Stimulated activated effector memory CD8-positive, alpha-beta T cell treated with anti-CD3 and anti-CD28 coated beads, Interleukin-12 subunit alpha, Interleukin-12 subunit beta, amount 100 ng/mL, for 72 hours (primary cell): ENCODE measurements at places on chromosomes 12 and 14.

DNA sequence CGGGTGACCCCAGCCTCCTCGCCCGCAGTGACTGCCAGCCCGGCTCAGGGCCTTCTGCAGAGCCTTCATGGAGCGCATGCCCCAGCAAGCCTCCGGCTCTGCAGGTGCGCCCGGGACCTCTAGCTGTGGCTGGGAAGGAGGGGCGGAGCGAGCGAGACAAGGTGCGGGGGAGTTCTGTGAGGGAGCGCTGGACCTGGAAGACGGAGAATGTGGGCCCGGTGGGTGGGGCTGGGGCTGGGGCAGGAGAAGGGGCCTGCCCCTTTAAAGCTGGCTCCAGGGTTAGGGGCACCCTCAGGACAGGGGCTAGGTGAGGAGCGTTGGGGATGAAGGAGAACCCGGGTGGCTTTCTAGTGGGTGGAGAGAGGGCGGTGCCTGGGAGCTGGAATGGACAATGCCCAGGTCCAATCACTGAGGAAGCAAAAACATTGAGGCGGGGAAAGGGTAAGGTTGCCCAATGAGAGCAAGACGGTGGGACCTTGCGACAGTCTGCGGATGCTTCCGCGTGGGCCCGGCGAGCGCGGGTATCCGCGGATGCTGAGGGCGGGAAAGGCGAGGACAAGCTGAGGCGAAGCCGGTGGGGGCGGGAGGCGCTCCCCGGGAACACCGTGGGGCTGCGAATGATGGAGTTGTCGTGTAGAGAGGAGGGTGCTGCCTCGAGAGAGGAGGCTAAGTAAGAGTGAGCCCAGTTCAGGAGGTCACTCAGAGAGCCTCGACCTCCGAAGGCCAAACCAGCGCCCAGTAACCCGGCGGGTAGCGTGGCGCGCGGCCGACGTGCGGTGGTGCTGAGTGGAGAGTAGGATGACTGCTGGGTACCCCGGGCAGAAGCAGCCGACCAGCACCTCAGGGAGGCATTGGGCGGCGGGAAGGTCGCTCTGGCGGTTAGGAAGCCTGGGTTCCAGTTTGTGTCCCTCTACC, at the start of gene GLS2:
GLS2 (minus strand) TSS at position 121 of the 915 bp plus-strand sequence; CDS start at position 78, 43 bp downstream.
- peak; percentile 51 for DNase-seq

DNA sequence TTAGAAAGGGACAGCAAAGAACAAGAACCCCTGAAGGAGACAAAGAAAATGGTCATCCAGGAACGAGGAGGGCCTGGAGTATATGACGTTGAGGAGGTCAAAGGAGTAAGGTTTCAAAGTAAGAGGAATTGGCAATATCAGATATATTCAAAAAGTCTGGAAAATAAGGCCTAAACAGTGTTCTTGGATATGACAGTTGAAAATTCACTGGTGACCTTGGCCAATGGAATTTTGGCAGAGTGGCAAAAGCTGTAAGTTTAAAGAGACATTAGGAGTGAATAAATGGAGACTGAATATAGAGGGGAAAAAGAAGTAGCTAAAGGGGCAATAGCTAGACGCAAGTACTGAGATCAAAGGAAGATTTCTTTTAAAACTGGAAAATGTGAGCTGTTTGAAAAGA, 4.1 kb upstream of the ACTN1 start:
- no peak for DNase-seq

DNA sequence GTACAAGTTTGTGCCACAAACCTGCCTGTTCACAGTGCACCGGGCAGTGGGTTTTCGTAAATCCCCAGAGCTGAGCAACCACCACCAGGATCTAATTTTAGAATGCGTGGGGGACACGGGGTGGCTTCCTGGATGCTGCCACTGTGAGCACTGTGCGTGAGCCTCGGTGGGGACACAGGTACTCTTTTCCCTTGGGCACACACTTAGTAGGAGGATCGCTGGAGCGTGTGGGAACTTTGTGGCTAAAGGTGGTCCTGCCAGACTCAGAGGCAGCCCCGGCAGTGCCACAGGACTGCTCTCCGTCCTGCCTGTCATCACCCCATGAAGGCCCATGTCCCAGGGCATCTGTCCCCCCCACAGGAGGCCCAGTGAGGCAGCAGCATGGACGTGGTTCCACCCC, 21.1 kb downstream of the BTBD6 start:
- DNase-seq, result no peak

- DNase-seq, result no peak
Measured at GRCh38 chr12:123113026-123113425, 37.9 kb downstream of the PITPNM2 start.

DNA sequence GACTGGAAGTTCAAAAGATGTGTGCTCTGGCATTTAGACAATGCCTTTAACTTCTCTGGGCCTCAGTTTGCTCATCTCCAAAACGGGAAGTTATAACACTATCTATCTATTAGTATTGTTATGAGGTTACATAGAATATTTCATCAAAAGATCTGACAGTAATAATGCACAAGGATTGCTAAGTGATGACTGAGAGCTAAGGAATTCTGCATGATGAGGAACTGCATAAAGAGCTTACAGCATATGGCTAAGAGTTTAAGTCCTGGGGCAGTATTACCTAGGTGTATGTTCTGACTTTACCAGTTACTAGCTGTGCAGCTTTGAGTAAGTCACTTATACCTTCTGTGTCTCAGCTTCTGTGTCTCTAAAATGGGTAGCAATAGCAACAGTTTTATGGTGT, 160.1 kb upstream of the TMPO start:
- DNase-seq, result no peak

DNA sequence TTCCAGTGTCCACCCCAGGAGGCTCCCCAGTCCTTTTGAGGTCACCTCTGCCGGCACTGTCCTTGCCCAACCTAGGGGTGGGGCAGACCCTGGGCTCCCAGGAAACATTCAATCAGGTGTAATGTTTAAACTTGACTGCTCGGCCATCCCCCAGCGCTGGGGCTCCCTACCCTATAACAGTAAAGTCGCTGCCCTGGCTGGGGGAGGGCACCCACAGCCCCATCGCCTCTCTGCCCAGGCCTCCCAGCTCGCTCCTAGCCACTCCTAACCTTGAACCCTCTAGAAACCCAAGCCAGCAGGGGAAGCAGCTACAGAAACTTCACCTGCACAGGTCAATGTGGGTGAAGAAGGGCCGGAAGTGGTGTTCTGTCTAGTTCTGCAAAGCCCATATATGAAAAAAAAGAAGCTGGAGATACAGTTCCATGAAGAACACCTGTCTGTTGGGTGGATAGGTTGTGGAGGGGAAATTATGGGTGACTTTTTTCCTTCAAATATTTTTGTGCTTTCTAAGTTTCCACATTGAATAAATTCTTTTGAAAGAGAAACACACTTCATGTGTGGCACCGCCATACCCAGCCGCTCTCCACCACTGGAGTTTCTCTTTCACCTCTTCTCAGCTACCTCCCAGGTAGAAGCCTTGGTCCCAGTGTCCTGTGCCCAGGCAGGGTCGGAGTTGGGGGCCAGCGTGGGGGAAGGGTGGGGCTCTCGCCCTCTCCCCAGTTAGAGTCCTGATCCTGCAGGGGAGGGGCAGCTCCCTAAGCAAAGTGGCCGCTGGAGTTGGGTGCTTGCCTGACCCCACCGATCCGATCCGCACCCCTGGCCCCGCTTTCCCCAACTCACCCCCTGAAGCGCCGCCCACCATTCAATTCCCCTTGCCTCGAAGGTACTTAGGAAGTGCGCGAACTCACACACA, 1.1 kb downstream of the CLMN start:
- no peak for DNase-seq

- no peak for DNase-seq
Measured at GRCh38 chr12:57896434-57897201, 44.7 kb upstream of the ATP23 start.

DNA sequence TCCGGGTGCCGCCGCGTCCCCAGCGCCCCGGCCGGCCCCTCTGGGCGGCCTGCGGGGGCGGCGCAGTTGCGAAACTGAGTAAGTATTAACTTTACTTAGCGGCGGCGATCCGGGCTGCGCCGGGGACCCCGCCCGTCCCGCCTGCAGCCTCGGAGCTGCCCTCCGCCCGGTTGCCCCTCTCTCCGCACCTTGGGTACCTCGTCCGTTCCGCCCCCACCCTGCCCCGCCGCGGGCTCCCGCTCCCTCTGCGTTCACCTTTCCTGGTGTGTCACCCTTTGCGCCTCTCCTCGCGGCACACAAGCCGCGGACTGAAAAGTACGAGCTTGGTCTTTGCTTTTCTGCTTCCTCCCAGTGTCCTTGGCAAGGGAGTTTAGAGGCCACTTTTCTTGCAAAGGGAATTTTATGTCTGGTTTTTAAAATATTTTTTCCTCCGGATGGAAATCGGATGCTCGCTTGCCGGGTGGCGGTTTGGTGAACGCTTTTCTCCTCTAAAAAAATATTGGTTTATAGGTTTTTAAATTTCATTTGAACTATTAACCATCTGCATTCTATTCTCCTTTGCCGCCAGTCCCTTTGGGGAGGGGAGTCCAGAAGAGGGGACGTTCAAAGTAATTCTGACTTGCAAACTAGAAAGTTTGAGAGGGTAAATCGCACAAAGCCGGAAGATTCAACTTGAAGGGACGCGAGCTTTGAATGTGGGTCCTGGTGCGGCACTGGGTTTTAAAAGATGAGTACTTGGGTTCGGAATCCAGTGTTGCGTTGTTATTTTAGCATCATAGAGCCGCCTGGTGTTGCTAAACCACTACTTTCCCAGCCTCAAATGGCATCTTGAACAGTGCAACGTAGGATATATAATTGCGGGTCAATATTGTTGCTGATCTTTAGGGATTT, 834 bp downstream of the RASSF8 start:
- DNase-seq, result no peak

GRCh38 chr12:130041983-130042812, 120.1 kb upstream of the FZD10 start:
- DNase-seq, result peak; percentile 48

- no peak for DNase-seq
Measured at GRCh38 chr12:75959060-75959459, 72.5 kb downstream of the PHLDA1 start.

GRCh38 chr12:1912580-1913376, 5.7 kb downstream of the CACNA2D4 start:
- peak; percentile 26 for DNase-seq

DNA sequence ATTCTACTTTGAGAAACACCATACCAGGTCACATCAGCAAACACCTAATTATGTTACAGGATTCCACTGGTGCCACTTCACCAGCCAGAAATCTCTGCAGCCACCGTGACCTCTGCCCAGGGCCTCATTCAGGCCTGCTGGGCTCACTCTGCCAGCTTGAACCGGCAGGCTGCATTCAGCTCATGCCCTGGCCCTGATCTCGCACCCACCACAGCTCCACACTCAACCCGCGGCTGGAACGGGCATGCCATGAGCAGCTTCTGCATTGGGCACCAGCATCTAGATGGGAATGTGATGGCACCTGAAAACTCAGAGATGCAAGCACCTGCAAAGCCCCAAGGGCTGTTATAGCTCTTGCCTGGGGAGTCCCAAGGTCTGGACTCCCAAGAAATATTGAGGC, 168.7 kb downstream of the DPY19L2 start:
- no peak for DNase-seq

- no peak for DNase-seq
Measured at GRCh38 chr14:89697281-89698060, 257.1 kb downstream of the EFCAB11 start.

DNA sequence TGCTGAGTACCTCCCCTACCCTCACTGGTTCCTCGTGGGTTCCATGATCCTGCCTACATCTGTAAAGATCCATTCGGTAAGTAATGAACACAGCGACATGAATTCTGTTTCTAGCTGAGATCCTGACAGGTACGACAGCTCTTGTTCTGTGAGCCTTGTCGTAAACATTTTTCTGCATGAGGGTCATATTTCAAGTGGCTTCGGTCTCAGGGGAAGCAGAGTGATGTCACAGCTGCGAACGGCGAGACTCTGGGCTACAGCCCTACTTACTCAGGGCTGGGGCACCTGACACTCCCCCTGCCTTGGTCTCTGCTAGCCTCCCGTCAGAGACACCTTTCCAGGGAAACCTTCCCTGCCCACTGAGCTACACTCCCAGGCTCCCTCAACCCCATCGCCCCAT, 85.8 kb downstream of the RBM19 start:
- no peak for DNase-seq

GRCh38 chr12:130645751-130646150, 70.3 kb downstream of the RIMBP2 start:
- DNase-seq, result no peak

DNA sequence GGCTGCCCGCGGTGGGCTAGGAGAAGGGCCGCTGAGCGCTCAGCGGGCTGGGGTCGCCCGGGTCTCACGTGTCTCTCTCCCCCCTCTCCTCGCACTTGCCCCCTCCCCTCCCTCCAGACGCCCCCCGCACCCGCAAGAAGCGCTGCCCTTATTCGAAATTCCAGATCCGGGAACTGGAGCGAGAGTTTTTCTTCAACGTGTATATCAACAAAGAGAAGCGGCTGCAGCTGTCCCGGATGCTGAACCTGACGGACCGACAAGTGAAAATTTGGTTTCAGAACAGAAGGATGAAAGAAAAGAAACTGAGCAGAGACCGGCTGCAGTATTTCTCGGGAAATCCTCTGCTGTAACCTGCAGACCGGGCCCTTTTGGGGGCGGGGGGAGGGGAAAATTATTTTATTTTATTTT, 314 bp upstream of the HOTAIR start:
- DNase-seq, result no peak

- no peak for DNase-seq
Measured at GRCh38 chr14:28777471-28778137, 11.0 kb downstream of the FOXG1 start.

GRCh38 chr12:112439769-112440168, 21.0 kb downstream of the PTPN11 start:
- no peak for DNase-seq

GRCh38 chr12:51441583-51441982, 17.0 kb downstream of the SLC4A8 start:
- no peak for DNase-seq

- no peak for DNase-seq
Measured at GRCh38 chr12:131112021-131112420, 158.3 kb downstream of the ADGRD1 start.

GRCh38 chr12:100491104-100491503, 17.4 kb downstream of the NR1H4 start:
- no peak for DNase-seq

DNA sequence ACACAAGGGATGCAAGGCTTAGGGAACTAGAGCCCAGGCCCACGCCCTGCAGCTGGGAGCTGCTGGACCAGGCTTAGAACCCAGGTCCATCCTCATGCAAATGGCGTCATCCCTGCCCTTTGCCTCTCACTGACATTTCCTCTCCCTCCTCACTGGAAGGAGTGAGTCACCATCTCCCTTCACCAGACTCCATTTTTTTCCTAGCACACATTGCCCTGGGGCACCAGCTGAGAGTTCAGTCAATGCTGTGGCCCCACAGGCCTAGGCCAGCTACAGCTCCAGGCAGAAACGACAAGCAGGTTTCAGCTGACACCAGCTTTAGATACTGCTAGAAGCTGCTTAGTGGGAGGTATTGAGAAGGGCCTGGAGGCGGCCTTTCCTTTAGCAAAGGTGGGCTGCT, 98.9 kb downstream of the RIMBP2 start:
- DNase-seq, result no peak
